Cortex of kidney (tissue), 1 donor: ENCODE measurements at places on chromosomes 3 and 15.

DNA sequence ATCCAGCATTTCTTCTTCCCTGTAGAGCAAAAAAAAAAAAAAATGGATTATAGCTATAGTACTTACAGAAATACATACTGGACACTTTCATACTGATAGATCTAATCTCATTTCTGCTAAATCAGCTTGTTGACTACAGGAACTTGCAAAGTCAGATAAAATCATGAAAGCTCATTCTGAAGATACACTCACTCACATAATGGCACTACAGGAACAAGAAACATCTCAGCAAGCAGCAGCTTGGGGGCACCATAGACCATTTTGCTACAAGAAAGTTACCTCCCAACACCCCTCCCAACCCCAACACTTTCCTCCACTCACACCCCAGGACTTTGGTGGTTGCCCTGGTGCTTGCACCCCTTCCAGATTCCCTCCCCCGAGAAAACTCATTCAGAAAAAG lies 4.6 kb downstream of the MYH15 start:
- DNase-seq: no peak

DNA sequence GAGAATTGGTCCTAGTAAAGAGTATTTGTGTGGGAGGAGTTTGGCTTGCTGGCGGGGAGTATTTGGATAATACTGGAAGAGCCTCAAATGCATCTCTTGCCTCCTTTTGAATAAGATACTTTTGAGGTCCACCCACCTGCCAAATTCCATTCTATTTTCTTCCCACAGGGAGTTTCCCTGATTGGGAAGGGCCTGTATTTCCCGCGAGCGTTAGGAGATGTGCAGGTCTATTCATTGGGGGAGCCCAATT lies 406 bp upstream of the RASA2 start:
- DNase-seq: no peak

GRCh38 chr3:13013994-13014754 lies 59.1 kb downstream of the IQSEC1 start:
- no peak for DNase-seq

DNA sequence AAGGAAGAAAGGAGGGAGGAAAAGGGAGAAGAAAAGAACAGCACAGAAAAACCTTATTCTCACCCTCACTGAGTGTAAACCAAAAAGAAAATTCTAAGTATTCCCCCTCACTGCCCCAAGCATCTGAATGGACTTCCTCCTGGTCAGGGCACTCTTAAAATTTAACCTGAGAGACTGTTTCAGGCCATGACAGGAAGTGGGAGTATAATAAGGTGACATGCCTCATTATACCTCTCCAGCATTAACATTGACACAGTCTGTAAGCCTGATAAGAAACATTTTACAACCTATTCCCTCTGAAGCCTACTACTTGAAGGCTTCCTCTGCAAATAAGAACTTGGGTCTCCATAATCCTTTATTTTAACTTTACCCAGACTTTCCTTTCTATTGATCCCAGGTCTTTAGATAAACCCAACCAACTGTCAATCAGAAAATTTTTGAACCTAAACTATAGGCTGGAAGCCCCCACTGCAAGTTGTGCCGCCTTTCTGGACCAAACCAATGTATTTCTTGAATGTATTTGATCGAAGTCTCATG lies 41.7 kb downstream of the SLCO2A1 start:
- no peak for DNase-seq

DNA sequence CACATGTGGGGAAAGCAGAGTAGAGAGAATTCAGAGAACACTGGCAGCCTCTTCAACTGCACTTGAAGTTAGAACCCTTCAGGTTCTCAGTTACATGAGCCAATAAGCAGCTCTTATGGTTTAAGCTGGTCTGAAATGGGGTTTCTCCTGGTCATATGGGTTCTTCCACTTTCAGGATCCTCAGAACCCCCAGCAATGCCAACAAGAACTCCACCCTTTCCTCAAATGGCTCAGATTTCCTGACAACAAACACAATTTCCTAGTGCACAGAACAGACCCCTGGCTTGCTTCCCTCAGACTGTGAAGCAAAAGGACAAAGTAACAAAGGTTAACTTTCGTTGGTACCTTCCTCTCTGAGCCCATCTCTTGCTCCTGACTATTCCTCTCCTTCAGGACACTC lies 23.9 kb upstream of the FRMD4B start:
- no peak for DNase-seq

GRCh38 chr15:84597296-84597695 lies 3.5 kb upstream of the ZSCAN2 start:
- no peak for DNase-seq

DNA sequence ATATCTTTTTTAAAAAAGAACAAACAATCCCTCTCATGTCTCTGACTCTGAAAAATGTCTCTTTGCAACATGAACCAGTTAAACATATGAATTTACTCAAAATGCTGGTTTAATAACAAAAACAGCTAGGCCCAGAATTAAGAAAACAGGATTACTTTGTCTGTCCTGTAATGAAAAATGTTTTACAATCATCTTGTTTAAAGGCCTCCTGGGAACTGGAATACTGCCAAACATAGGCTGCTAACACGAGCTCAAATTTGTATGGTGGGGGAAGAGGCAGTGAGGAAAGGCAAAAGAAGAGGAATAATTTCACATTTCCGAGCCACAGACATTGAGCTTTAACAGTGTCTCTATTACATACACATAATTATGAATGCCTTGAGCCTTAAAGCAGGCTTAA lies 61.7 kb upstream of the PPIB start:
- no peak for DNase-seq

DNA sequence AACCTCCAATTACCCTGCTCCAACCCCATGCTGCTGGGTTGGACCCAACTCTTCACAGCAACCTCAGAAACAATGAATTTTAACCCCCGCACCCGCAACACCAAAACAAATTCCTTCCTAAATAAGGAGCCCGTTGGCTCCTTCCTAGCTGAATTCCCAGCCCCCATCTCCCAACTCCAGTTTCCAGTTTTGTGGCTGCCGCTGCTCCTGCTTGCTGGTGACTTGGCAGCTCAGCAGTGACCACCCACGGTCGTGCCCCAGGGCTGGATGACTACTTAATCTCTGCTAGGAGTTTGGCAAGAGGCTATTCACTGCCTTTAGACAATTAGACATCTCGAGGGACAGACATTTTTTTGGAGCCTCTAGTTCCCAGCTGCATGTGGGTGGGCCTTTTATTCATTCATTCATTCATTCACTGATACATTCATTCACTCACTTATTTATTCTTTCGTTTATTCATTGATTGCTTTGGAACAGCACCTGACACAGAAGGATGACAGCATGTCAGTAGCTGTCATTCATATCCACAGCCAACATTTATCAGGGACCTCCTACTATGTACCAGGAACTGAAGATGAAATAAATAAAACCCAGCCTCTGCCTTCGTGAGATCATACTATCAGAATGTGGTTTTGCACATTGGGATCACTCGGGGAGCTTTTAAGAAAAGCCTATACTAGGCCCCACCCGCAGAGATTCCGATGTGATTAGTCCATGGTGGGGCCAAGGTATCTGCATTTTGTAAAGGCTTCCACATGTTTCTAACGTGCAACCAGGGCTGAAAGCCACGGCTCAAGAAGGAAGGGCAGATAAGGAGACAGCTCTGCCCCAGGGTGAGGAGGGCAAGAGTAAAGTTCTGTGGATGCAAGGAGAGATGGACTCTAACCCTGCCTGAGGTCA lies 256.5 kb downstream of the SHQ1 start:
- DNase-seq: no peak

DNA sequence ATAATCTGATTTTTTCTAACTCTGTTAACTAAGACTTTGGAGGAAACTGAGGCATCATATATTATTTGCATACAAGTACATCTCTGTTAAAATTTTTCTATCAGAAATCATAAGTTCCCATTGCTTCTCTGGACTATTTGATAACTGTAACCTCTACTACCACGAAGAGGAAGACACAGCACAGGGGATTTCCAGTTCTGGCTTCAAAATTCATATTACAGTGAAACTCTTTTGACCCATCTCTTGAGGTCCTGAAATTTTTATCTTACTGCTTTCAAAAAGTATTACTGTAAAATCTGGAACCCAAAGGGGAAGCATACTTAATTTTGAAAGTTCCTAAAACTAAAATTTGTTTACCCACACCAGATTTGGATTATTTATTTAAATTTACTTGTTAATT lies 4.2 kb downstream of the PLSCR1 start:
- no peak for DNase-seq

DNA sequence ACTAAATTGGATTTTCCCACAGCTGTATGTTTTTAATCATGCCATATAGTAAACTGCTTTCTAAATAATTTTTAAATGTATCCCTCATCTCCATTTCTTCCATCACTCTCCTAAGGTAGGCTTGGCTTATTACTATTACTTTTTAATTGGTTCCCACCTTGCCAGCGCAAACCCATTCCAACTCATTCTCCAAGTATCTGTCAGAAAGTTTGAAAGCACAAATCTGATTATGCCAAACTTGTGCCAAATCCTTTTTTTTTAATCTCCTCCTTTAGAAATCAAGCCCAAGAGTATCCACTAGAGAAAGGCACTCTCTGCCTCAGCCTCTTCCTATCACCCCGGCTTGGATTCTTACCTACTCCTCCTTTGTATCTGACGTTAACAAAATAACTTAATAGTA lies 784.5 kb downstream of the TBL1XR1 start:
- DNase-seq: no peak

GRCh38 chr3:179401561-179401960 lies 49.7 kb downstream of the GNB4 start:
- no peak for DNase-seq

- DNase-seq: no peak
Measured at GRCh38 chr3:36776436-36776835, 12.1 kb upstream of the DCLK3 start.

DNA sequence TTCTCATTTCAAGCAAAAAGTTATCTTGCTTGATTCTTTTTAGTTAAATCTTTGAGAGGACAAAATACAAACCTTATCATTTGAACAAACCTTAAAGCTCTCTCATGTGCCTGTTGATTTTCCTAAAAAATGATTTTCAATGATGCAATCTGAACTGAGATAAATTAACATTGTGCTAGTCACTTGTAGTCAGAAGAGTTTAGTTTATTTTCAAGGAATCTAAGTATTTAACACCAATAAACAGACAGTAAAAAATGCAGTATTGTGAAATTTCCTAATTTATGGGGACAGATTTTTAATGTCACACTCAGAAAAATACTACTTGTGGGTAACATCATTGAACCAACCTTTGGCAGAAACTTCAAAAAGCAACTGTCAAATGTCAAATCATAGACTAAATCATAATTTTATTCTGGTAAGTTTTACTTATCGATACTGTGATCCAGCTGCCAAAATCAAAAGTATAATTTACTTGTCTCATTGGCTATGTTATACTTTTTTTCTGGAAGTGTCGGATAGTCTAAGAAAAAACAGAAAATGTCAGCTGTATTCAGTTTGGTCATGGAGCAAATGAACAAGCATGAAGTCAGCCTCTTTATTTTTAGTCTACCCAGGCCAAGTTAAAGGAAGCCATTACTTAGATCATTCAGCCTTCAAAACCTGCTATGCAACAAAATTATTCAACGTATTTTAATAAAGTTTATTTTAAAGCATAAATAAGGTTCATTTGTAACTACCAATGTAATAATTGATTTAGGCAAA lies 52.4 kb upstream of the FNDC3B start:
- no peak for DNase-seq

DNA sequence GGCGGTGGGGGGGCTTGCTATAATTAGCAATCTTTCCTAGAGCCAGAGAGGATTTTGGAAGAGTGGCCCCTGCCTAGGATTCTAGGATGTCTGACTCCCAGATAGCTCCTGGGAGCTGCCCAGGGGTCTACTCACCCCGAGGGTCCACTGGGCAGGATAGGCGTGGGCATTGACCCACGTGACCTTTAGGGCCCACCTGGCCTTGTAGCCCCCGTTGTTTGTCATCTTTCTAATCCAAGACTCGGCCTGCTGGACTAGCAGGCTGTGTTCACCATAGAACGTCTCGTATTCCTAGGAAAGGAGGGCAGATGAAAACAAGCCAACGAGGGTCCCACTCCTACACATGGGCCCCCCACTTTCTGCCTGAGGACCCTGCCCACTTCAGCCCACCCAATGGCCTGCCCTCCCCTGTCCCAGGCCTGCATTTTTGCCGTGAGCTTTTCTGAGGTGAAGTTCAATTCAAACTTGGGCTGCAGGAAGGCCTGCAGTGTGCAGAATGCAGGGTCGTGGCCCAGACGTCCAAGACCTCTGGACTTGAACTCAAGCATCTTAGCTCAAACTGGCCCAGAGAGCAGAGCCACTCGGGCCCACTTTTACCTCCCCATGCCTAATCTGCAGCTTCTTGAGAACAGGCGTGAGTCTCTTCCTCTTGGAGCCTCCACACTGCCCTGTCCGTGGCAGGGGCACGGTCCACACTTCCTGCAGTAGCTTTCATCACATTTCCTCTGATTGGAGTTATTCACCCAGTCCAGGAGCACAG lies 41.5 kb downstream of the MUC4 start:
- DNase-seq: no peak

- no peak for DNase-seq
Measured at GRCh38 chr15:36571301-36571700, 8.1 kb upstream of the CDIN1 start.

- no peak for DNase-seq
Measured at GRCh38 chr3:107465064-107465631, 57.6 kb upstream of the BBX start.

GRCh38 chr15:59170295-59171066 lies 36.2 kb upstream of the LDHAL6B start:
- no peak for DNase-seq

GRCh38 chr3:17974206-17974841 lies 231.9 kb upstream of the TBC1D5 start:
- DNase-seq: no peak

DNA sequence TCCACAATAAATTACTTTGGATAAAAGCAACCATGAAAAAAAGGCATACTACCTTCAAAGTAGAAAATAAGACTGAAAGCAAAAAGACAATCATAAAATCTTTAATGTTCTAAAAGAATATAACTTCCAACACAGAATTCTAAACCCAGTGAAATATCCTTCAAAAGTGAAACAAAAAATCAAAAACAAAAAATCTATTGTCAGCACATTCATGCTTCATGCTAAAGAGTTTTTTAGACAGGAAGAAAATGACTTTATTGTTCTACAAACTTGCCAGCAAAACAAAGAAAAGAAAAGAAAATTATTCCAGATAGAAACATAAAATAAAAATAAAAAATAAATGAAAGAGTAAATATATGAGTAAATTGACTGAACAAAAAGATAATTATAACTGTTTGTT lies 134.9 kb downstream of the EFHB start:
- no peak for DNase-seq

DNA sequence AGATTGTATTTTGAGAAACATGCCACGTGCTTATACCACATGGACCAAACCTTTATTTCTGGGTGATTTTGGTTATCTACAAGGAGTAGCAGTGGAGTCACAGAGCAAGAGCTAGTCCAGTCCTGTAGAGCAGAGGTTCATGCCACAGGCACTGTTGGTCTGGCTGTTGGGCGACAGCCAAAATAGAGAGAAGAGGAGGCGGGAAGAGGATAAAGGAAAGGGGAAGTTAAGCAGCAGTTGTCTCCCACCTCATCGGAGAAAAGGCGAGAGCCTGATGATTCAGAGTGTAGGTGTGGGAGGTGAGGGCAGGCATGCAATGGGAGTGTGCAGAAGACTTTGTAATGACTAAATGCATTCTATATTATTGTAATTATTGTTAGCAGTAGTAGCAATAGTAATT lies 237.5 kb upstream of the ROPN1 start:
- no peak for DNase-seq

- DNase-seq: no peak
Measured at GRCh38 chr15:39714251-39714650, 68.4 kb downstream of the FSIP1 start.
